Right forelimb (tissue), 1 donor: ENCODE measurements at places on chromosomes 5 and 9.
A peak's percentile ranks its signal among the peaks of the same experiment; 100 is the strongest.

DNA sequence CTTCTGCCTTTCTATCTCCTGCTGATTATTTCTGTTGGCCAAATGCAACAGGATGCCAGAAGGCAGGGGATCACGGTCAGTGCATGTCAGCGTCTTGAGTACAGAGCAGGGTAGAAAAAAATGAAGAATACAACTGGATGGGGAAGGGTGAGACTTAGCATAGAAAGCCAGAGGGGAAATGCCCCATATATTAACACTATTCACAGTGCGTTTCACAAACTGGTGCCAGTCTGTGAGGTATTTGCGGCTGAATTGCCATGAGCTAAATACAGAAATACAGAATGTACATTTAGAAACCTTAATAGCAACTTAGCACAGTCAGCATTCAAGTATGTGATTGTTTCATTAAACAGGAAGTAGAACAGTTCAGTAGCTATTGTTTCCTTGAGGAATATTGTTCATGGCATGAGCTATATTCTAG lies 31.0 kb upstream of the SLC1A3 start:
- no peak for DNase-seq

DNA sequence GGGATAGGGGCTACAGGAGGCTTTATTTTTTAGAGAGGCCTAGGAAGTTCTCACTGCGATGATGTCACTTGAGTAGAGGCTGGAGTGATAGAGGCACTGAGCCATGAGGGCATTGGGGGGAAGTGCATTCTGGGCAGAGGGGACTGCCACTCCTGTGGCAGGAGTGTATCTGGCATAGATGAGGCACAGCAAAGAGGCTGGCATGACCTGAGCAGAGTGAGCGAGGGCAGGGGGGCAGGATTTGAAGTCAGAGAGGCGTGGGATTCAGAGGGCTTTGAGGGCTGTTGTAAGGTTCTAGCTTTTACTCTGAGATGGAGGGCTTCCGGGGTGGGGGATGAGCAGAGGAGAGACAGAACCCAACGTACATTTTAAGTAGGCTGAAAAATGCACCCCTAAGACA lies 91.9 kb upstream of the SH3PXD2B start:
- peak; percentile 38 for DNase-seq

DNA sequence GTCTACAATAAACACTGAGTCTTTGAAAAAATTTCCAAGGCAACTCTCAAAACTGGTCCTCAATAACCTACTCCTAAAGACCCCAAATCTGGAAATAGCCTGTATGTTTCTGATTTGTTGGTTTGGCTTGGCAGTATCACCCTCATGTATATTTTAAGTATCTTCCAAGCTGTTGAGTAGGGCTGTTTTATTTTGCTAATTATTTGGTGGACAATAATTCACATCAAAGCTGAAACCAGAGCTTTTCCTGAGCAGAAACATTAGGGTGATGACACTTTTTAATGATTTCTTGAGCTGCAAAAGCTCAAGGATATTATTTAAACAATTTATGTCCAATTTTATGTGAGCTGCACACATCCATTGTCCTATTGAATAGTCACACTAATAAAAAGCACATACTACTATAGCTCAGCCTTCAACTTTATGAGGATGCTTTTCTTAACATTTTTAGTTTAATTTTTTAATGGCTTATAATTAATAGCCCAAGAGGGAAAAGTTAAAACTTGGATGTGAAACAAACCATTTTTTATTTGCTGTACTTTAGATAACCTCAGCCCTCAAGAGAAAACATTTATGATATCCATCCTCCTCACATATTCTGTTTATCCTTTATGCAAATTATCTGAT lies 393.1 kb downstream of the TAF11L14 start:
- no peak for DNase-seq

DNA sequence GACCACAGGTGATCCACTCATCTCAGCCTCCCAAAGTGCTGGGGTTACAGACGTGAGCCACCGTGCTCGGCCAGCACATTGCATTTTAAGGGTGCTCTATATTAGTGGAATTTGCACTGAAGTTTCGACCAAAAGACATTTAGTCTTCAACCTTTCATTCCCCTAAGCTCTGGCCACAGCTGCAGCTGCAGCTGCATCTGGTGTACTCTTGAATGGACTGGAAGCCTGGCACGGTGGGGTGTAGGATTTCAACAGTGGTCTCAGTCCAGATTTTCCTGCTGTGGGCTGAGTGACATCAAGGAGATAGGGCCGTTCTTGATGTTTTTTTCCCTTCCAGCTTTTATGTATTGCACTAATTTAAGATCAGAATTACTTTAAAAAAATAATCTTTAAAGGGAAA lies 255.2 kb downstream of the PDZD2 start:
- DNase-seq: no peak

DNA sequence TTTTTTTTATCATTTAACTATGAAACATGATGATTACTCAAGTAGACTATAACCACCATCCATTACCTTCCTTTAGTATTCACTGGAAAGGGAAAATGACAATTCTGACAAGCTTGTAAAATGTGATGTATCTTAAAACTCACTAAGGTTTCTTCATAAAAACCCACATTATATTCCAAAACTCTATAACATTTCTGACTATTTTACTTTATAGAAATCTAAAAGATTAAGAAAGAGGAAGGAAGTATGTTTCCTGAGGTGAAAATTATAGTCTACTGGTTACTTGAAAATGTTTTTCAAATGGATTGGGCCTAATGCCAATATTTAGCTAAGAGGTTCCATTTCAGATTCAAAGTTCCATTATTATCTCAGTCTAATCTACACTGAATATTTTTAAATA lies 1982.2 kb upstream of the C9orf72 start:
- DNase-seq: no peak

GRCh38 chr5:159730285-159730684 lies 186.0 kb upstream of the ADRA1B start:
- DNase-seq: no peak

GRCh38 chr5:139105621-139106071 lies 92.5 kb downstream of the SIL1 start:
- DNase-seq: no peak

DNA sequence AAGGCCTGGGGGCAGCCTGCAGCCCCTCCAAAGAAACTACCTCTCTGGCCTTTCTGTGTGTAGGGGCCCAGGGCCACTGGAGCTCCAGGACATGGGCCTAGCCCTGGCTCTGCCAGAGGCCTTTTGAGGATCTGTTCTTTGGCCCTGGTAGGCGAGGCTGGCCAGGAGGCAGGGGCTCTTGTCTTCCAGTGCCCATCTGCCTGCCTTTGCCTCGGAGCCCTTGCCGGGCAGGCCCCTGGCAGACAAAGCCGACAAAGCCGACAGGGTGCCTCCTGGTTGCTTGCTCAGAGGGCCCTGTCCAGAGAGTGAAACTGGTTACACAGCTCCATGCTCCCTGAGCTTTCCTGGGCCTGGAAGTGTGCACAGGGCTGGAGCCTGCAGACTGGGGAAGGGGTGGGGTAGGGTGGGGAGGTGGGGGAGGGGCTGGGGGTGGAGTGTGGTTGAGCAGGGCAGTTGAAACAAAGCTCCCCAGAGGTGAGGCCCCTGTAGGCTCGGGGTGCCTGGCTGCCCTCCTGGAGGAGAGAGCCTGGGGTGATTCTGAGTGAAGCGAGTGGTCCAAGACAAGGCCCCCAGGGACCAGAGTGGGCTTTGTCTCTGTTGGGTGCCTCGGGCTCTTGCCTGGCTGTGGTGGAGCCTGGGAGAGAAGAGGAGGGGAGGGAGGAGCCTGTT lies 29.3 kb downstream of the PTPA start:
- DNase-seq: no peak

DNA sequence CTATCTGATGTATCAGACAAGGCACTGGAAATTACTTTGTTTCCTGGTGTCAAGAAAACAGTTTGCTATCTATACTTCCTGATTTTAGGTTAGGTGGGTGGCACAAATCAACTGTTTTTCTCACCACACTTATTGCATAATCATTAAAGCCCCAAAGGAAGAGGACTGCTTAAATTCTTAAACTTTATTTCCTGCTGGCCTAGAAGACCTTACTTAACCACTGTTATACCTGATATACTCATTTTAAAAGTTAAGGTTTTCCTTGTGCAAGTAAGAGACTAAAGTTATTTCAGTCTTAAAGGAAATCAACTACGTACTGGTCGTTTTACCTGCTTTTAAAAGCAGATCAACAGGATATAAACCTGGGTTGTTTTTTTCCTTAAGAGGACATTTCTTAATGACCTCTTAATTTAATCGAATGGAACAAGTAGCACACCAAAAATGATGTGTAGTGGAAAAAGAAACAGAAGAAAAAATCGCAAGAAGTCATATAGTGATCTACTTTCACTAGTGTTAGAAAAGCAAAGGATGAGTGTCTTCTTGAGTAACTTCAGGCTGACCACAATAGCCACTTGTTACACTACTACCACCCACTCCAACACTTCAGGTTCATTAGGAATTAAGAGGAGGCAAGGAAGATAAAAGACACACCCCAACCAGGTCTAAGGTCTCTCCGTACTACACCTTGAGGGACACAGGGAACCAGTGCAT lies 974 bp downstream of the CLINT1 start:
- no peak for DNase-seq

DNA sequence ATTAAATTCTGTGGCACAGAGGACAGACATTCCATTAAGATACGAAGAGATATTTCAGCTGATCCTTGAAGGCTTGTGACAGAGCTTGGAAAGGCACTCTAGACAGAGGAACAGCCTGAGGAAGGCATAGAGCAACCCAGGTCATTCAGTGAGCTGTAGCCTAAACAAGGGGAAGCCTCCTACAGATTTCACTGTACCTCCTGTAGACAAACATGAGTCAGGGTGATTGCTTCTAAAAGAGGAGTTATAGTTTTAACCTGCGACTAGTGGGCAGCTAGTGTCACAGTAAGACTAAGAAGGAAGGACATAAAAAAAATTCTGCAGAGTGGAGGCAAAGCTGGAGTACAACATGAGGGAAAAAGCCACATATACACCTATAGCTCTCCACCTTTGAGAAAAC lies 43.5 kb upstream of the ANKDD1B start:
- no peak for DNase-seq

DNA sequence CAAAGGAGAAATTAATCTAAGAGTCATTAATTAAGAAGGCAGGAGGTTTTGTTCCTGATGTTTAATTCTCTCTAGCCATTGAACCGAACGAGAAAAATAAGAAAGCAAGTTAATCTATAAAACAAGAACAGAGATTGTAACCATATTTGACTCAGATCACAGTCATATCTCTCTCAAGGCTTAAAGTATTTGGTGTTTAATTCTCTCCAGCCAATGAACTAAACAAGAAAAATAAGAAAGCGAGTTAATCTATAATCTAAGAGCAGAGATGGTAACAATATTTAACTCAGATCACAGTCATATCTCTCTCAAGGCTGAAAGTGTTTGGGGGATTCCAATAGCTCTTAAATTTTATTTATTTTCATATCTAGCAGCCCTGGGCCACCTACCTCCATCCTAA lies 74.4 kb upstream of the SHISAL2B start:
- DNase-seq: no peak

DNA sequence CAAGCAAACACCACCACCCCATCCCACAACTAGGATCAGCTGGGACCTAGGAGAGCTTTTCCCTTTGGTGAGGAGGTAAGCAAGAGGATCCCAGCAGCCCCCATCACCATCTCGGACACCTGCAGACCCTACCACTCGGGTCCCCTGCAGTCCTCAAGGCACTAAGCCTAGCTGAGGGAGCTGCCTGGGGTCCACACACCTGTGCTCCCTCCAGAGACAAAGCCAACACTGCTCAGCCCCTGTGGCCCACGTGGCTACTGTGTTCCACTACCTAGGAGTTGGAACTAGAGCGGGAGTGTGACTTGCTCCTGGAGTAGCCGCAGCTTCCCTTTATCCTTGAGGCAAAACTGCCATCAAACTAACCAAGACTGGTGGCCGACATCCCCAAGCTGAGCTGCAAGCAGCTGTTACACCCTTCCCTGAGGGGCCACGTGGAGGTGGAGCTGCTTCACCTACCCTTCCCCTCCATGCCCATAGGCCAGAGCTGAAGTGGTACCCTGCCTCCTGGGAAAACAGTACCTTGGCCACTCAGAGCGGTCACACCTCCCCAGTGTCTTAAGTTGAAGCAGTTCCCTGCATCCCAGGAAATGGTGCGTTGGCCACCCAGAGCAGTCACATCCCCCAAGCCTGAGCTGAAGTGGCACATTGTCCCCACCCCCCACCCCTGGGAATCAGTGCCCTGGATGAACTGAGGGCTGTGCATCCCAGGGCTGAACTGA lies 205.5 kb downstream of the CACNA1B start:
- DNase-seq: peak; percentile 10

DNA sequence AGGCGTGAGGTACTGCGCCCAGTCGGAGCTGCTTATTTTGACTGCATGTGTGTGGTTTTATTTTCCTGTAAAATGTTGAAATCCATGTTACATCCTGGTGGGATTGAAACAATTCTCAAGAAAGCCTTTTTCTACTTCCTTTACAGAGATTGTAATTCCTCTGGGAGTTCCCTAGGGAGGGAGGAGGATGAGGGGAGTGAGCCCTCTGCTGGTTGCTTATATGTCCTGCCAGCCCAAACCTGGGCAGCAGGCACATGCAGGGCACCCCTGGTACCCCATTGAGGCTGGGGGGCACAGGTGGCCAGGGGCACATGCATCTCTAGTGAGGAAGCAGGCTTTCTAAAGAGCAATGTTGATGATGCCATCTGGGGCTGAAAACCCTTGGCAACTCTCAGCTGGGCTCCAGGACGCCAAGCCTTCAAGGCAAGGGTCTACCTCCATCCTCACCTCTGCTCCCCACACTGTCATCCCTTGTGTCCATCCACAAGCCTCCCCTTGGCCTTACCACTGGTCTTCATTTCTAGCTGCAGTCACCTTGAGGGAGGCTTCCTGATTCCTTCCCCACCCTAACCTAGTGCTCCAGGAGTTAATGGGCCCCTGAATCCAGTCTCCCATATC lies 84.7 kb upstream of the TNFSF8 start:
- no peak for DNase-seq

- DNase-seq: no peak
Measured at GRCh38 chr9:95193067-95193466, 124.4 kb downstream of the FANCC start.

- DNase-seq: no peak
Measured at GRCh38 chr9:70753311-70753710, 338.9 kb upstream of the KLF9 start.

GRCh38 chr9:2087500-2088313 lies 72.6 kb downstream of the SMARCA2 start:
- no peak for DNase-seq

- no peak for DNase-seq
Measured at GRCh38 chr9:106689089-106689488, 173.9 kb upstream of the ZNF462 start.

DNA sequence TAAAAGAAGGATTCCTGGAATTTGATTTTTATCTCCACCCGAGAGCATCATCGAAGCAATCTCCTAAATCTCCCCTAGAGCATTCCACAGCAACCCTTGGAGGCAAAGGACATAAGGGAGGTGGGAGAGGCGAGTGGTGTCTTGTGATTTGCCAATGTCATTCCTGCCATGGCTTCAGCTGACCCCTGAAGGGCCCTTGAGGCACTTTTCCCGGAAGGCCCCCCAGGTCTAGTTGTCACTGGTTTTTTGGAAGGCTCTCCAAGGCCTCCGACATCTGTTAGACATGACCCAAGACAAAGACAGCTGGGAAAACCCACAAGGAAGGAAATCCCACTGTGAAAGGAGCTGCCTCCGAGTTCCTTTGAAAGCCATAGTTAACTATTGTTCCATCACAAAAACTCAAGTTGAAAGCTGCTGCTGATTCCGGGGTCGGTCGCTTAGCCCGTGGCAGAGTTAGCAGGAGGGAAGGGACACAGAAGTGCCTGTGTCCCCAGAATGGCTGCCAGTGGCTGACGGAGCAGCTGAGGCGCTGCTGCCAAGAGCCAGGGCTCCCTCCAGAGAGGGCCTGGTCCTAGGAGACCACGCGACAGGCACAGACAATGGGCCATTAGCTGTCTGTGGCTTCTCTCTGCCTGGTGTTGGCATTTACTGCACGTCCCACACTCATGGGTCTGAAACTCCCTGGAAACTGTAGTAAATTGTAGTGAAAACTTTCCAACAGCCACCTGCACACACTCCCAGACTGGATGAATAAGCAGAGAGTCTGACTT lies 24.4 kb upstream of the TRIO start:
- no peak for DNase-seq
